ENCODE measurements at places on chromosomes 4 and X.

DNA sequence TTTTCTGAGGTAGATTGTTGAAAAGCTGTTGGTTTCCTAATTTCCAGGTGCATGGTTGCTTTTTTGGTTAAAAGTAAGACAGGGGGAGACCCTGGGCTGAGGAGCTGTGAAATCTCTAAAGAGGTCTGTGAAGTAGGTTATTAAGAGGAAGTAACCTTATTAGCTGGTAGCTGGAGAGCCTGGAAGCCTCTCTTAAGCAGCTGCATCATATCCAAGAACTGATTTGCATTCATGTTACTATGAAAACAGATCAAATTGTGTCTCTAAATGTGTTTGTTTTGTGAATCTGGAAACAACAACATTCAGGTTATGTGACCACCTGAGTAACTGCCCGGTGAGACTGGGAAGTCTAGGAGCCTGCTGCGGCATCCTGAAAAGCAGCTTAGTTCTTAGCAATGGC lies 54.1 kb downstream of the ARHGAP10 start:
- DNase-seq = no peak

DNA sequence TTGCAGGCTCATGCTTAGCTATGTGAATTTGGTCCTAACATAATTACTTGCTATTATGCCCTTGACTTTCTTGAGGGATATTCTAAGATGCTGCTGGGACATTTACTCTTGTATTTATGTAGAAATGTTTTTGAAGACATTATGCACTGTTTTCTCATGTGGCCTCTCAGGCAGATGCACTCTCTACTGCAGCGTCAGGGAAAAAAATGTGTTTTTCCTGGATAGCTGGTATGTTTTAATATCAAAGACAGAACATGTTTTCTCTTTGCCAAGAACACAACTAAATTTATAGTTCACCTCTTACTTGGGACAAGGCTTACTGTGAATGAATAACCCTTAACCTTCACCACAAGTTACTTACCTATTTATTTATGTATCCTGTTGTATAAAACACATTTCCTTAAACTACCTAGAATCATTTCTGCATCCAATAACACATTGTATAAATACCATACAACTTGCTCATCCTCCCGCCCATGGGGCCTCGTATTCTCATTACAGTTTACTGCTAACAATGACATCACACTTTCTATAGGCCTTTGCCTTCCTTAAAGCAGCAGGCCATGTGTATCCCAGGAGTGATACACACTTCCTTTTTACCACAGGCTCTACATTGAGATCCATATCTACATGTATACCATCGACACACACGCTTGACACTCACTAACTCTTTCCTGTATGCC lies 178.7 kb downstream of the SLIT2 start:
- no peak for DNase-seq

DNA sequence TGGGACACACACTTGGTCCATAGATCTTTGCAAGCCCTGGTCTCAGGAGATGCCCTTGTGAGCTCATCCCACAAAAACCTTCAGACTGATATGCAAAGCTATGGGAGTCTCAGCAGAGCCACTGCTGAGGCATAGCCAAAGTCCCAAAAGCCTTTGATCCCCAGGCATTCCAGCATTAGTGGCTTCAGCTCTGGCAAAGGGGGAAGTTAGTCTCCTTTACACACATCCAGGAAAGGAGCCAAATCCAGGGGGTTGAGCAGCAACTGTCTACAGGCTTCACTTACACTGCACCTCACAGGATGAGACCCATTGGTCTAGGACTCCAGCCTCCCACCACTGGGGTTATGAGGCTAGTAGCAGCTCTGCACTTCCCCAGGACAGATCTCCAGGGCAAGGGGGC lies 14.0 kb downstream of the PF4 start:
- DNase-seq = no peak

- no peak for DNase-seq
Measured at GRCh38 chr4:167109859-167110258, 124.4 kb downstream of the SPOCK3 start.

Measured in RCC 7860 (cell line).